ENCODE measurements at places on chromosomes 11 and 22.

DNA sequence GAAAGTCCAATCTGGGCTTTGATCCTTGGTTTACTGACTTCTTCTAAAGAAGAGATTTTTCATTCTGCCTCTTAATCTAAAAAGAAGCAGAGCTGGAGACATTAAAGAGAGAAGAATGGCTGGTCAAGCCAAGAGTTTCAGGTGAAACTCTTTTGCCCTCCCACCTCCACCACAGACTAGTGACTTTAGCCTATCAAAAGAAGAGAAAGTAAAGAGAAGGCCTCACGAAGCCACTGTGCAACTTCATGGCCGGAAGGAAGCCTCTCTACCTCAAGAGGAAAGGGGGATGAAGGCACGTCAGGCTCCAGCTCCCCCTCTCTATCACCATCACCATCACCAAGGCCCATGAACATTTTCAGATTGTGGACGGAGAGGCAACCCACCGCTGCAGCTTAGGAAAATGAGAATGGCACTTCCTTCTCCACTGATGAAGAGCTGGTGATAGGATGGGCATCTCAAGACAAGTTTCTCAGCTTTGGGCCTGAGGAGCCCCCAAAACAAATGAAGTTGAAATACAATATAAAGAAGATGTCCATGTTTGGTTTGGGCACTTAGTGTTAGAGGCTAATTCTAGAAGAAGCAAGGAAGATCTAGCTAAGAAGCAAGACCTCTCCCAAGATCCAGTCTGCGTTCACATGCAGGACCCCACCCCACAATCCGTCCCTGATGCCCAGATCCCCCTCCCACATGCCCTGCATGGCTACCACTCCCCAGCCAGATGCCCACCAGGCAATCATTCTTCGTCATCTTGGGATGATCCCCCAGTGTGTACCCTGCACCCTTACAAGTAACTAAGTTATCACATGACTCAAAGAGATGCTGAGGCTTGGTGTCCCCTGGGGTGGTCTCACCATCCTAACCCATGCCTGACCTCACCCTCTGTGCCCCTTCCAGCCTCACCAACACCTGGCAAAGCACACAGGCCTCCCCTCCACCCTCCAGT, 52.6 kb downstream of the IGSF9B start:
- DNase-seq: no peak

DNA sequence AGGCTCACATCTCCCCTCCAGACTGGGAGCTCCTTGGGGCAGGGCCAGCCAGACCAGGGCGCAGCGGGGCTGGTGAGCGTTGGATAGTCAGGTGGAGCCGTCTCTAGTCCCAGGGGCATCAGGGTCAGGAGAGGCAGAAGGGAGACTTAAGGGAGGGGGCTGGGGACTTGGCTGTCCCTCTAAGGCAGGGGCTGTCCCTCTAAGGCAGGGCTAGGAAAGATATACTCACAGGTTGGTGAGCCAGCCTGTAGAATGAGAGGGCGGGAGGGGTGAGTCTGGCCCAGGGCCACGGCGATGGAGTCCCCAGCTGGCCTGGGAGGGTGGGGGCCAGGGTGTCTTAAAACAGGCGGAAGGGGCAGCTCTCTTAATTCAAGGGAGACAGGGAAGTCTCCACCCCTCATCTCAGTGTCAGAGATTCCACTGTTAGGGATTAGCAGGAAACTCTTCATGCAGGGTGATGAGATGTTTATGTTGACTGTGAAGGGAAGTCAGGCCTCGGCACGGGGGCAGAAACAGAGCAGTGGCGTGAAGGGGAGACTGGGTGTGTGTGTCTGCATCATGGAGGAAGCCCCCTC, 11.3 kb downstream of the P2RY2 start:
- DNase-seq: no peak

DNA sequence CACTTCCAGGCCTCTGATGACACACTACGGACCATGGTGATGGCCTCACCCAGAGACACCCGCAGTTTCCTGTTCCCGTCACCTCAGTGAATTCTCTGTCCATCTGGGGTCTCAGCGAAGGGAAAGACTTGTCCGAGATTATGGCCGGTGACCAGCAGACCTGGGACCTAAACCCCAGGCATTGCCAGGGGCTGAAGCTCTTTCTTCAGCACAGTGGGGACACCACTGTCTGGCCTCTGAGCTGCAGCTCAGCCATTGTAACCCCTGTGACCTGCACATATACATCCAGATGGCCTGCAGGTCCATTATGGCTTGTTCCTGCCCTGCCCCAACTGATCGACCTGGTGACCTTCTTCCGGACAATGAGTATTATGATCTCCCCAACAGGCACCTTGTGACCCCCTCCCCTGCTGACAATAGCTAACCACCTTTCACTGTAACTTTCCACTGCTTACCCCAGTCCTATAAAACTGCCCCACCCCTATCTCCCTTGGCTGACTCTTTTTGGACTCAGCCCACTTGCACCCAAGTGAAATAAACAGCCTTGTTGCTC, 22.3 kb downstream of the CBX7 start:
- no peak for DNase-seq

DNA sequence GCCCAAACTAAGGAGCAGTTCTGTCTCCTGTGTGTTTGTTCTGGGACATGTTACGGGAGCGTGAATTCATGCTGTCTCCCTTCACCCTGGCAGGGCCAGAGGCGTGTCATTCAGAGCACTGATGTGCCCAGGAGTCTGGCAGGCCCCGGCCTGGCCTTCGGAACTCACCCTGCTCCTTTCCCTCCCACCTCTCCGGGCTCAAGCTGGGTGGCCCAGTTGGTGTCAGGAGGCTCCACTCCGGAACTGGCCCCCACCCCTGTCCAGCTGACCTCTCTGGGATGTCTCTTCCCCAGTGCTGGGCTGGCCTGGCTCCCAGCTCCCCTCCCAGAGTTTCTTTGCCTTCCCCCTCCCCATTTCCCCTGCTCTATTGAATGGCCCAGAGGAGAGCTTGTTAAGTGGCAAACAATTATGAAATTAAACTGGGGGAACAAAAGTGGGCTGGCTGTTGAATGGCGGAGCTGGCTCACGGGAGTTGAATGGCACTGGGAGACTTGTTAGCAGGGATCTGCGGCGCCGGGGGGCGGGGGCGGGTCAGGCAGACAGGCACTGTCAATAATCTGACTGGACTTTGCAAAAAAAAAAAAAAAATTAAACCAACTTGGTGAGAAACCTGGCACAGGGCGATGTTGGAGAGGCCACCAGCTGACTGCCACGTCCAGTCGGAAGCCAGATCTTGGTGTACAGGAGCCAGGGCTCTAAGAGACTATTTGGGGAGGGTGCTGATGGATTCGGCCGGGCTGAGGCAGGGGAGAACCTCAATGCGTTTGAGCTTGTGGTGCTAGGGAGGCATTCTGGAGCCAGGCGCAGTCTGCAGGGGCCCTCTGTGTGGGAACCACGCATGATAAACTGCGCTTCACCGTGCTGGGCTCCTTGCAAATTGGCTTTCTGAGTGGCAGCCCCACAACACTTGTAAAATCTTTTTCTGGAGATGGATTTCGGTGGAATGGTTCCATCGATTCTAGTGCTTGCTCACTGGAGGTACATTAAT, 1.3 kb downstream of the MPPED1 start:
- peak; percentile 53 for DNase-seq

All from NCI-H1092 treated with DMSO at 0.1 percent for 48 hours (cell line).